NCI-H1417 (cell line): ENCODE measurements at places on chromosomes 3 and 15.

DNA sequence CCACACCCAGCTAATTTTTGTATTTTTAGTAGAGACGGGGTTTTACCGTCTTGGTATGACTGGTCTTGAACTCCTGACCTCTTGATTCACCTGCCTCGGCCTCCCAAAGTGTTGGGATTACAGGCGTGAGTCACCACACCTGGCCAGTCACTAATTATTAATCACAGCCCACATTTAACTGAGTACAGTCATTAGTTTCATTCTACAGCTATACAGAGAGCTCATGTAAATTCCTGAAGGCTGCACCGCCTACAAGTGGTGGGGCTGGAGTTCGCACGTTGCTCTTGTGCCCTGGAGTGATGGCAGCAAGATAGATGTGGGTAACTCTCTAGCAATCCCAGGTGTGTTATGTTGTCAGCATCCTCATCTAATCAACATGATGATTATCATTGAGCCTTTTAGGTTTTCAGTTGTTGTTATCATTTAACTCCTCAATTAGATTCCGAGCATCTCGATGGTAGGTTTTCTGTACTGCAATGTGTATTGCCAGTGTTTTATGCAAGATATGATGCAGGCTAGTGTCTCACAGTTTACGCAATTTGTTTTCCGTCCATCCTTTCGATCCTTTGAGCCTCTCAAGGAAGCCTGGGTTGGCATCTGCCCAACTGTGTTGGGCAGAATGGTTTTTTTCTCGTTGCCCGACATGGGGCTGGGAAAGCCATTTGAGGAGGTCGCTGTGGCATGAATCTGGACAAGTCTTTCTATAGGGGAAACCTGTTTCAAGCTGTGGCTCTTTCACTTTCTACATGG, 216.3 kb downstream of the LPP start:
- DNase-seq = no peak

DNA sequence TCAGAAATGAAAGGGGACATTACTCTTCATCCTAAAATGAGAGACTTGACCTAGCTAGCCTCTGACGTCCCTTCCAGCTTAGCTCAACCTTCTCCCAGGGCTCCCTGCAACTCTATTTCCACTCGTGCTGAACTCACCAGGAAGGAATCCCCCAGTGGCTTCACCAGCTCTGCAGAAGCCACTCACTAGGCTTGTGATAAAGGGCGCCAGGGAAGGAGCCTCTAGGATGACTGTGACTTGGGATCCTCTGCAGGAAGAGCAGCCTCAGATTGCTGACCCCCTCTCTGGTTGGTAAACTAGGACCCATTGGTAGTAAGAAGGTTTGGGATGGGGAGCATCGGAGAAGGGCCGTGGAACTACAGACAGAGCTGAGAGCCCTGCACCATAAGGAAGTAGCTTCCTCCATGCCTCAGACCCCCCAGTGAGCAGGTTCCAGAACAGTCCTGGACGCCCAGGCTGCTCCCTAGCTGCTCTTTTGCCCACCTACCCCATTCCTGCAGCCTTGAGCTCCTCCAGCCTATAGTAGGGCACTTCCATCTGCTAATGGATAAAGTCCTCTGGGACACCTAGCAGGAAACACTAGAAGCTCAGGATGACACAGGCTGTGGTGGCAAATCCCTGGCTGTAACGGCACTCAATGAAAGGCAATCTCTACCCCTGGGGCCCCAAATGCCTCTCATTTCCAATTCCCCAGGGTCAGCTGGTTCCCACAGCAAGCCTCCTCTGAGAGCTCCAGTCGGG, 26.0 kb downstream of the PLA2G4F start:
- no peak for DNase-seq

DNA sequence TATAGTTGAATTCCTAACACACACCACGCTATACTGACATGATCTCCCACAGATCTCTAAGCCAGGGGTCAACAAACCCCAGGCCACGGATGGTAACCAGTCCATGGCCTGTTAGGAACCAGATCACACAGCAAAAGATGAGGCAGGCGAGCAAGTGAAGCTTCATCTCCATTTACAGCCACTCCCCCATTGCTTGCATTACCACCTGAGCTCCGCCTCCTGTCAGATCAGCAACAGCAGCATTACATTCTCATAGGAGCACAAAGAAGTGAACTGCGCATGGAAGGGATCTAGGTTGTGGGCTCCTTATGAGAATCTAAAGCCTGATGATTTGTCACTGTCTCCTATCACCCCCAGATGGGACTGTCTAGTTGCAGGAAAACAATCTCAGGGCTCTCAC, 2.7 kb downstream of the PDCD7 start:
- DNase-seq = no peak

DNA sequence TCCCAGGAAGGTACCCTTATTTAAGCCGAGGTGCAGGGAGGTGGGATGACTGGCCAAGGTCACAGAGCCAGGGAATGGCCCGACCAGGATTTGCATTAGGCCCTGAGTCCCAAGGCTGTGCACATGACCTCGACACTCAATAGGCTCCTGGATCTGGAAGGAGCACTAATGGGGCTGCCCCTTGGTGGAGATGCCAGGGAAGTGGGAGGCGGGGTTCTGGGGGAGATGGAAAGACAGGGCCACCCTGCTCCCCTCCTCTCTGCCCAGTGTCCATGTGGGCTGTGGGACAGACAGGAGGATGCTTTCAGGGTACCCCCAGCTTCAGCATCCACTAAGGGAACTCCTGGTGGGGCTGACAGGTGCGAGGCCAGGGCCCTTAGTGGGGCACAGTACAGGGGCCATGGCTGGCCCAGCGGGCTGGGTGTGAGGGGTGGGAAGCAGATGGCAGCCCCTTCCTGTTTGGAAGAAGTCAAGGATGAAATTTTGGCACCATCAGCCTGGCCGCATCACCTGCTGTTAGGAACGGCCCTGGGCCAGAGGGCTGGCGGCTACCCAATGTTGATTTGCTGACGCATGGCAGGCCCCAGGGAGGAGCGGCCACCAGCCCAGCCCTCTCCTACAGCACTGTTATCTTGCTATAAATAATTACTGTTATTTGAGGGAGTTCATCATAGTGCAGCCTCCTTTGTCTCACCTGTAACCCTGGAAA, 37.3 kb downstream of the ATP2B2 start:
- DNase-seq = no peak

DNA sequence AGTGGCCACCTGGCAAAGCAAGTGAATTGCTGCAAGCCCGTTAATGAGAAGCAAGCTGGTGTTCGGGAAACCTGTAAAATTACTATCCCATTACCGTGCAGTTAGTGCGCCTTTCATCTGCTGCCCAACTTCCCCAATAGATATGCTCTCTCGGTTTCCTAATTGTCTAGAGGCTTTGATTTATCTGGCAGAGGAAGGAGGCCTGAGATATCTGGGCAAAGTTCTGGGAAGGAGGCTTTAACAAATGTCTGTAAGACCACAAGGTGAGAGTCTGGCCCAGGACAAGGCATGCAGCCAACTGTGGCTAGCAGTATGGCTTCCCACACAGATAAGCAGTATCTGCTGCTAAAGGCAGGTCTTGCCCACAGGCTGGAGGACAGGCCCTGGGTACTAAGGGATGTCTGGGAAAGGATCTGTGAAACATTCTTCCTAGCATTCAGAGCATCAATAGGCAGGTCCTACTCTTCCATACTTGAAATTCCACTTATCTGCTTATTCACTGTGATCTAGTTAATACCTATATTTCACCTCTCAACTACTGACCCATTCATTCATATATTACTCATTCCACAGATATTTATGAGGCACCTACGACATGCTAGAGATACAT, 130.0 kb upstream of the SLC2A2 start:
- no peak for DNase-seq

DNA sequence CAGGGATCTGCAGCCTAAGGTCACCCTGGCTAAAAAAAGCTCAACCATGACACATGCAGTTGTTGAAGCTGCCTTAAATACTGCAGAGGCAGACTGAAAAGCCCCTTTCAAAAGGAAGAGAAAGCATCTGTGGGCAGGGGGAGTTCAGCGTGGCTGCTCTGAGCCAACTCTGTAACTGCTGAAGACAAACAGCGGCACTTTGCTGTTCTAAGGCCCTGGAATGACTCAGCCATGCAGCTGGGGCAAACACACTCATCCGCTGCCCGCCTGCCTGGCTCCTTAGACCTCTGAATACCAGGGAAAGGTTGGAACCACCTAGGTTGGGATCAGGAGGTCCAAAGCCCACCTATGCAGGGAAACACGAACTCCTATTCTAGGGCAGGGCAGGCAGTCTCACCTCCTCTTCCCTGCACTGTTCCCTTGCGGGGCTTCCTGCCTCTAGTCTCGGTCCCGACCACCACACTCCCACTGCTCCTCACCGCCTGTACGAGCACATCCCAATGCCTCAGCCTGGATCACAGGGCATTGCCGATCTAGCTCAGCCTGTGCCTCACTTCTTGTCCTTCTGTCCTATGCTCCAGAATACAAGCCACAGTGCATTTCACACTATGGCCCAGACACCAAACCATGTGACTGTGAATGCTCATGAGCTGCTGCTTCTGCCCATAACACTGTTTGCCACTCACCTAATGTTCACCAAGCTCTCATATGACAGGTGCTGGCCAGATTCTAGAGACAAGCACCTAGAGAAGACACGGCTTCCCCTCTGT, 6.6 kb upstream of the MUSTN1 start:
- DNase-seq = no peak
